CD8-positive, alpha-beta memory T cell (primary cell): ENCODE measurements at places on chromosomes 7 and 10.

GRCh38 chr7:37071124-37071523, 346.8 kb upstream of the AOAH start:
- DNase-seq = no peak

DNA sequence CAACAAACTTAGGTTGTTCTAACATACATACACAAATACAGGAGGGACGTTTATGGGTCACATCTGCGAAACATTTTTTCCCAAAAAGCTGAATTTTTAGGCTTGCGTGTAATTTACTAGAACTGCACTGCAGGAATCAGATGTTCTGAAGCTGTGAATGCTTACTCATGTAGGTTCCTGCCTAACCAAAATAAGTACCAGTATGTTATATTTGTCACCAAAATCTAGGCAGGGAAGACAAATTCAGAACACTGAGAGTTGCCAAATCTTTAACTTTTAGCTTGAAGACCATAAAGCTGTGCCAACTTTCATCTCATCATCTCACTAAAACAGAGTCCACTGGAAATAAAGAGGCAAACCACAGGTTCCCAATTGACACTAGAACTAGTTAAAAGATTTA, 5.7 kb downstream of the UBE2H start:
- DNase-seq = no peak

DNA sequence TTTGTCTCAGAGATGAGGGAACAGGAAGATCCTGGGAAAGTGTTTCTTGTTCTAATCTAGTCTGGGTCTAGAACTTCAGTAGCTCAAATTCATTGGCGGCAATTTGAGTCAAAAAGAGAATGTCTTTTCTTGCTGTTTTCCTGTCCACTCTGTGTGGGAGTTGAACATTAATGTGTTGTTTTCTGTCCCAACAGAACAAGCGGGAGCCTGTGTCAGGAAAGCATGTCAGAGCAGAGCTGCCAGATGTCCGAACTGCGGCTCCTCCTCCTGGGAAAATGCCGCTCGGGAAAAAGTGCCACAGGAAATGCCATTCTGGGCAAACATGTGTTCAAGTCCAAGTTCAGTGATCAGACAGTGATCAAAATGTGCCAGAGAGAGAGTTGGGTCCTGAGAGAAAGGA, 16.0 kb downstream of the GIMAP8 start:
- DNase-seq = no peak

GRCh38 chr10:42939237-42939636, 137.6 kb upstream of the RET start:
- DNase-seq = no peak

- DNase-seq = no peak
These were observed 106.4 kb upstream of the DNAJB12 start for GRCh38 chr10:72461085-72461484.

DNA sequence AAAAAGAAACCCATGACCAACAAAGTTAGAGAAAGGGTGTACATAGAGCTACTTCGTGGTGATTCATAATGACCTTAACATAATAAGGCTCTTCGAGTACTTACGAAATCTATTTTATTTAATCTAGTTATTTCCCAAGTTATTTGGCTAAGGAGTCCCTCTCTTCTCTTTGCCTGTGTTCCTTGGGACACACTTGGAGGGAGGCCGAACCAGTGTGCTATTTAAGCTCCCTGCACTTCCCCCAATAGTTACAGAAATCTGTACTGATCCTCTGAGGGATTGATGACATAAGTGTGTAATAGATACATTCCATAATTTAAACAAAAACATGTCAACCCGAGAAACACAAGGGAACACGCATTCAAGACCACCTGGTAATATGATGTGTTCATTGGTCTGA, 351.1 kb downstream of the GATA3 start:
- DNase-seq = no peak

DNA sequence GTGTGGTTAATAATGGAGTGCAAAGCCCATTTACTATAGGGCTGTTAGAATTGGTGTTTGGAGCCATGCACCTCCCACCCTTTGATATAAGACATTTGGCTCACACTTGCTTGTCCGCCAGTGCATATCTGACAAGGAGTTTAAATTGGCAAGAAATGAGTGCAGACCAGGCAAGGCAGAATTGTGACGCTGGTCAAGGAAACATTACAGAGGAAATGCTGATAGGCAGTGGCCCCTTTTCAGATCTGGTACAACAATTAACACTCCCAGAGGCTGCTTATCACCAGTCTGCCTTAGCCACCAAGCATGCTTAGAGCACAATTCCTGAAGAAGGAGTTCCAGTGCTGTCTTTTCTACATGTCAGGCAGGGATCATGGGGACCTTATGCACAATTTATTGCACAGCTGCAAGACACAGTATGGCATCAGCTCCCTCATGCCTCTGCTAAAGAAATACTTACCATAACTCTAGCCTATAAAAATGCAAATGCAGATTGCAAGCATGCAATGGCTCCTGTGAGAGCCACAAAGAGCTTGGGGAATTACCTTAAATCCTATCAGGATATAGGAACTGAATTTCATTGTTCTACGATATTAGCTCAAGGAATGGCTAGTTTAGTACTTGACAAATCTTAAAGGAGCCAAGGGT, 35.2 kb downstream of the OR13A1 start:
- no peak for DNase-seq

- DNase-seq = no peak
These were observed 28.7 kb upstream of the PDCD4 start for GRCh38 chr10:110843031-110843430.

GRCh38 chr7:131012477-131013031, 278.5 kb upstream of the KLF14 start:
- no peak for DNase-seq

GRCh38 chr10:115850666-115851065, 422.3 kb downstream of the GFRA1 start:
- DNase-seq = no peak

GRCh38 chr7:127256041-127256725, 3.4 kb upstream of the GRM8 start:
- no peak for DNase-seq

GRCh38 chr10:95384011-95384704, 93.4 kb upstream of the PDLIM1 start:
- no peak for DNase-seq

DNA sequence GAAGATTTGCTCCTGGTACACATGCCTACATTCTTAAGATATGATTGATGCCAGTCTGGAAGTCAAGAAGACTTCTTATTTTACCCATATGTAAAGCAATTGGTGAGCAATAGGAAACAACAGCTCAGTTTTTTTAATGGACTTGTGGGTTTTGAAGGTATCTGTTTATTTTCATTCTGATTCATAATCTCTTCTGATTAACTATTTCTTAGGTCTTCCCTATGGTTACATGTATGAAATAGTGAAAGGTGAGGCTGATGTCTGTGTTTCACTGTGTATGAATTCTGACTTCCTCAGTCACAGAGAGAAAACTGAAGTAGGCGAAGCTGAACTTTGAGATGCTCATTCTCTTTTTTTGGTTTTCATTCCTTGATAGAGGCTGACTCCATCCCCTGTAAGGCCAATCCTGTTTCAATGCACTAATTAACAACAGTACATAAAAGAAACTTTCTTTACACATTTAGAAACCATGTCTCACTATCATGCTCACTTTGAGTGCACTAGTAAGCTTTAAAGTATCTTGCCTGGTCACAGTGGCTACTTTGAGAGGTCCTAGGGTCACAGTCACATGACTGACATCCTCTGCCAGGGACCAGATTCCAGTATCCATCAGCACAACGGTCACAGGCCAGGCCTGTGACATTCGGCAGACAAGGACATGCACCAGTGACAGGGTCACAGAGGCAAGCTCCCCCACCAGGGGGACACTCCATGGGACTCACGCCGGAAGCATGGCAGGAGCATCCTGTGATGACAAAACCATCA, 59.5 kb upstream of the LAMB1 start:
- DNase-seq = no peak

DNA sequence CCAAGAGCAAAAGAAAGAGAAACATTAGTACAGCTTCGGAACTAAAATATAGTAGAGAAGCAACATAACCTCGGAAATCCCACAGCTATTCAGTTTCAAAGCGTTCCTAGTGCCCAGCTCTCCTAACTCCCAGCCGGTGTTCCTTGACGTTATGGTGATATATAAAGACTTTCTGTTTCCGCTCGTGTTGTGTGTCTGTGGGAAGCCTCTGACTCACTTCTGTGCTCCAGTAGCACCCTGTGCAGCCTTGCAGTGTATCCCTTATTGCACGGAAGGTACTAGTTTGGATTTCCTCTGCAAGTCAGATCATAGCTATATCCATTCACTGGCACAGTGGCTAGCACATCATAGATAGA, 535 bp downstream of the ASAH2B start:
- DNase-seq = no peak

- peak; percentile 32 for DNase-seq
These were observed 1277.1 kb downstream of the GATA3 start for GRCh38 chr10:9331583-9332008.

DNA sequence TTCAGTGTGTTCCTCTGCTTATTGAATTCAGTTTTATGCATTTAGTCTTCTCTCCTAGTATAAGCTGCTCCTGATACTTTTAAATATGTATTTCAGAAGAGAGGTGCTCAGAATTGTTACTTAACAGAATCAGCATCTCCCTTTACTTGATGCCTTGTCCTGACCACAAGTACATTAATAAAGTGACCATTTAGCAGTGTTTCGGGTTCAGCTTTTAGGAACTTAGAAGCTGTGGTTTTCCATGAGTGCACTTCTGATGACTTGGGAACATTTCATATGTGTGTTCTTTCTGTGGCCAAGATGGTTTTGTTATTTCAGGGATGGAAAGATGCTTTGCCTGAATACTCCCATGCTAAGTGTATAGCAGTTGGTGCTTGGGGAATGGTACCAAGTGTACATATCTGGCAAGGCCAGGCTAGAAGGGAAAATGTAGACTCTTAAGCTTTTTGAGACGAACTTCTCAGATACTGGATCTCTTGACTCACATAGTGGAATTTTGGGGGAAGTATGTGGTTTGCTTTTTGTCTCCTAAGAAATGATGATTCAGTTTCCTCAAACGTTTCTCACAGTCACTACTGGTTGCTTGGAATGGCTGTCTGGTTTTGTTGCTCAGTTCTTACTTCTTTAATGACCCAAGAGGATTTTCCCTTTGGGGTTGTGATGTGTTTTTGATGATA, 17.2 kb downstream of the SGPL1 start:
- DNase-seq = no peak

- no peak for DNase-seq
These were observed 556.9 kb downstream of the DNAJB9 start for GRCh38 chr7:109126404-109127050.

GRCh38 chr7:149724661-149725425, 48.5 kb downstream of the ZNF467 start:
- no peak for DNase-seq

DNA sequence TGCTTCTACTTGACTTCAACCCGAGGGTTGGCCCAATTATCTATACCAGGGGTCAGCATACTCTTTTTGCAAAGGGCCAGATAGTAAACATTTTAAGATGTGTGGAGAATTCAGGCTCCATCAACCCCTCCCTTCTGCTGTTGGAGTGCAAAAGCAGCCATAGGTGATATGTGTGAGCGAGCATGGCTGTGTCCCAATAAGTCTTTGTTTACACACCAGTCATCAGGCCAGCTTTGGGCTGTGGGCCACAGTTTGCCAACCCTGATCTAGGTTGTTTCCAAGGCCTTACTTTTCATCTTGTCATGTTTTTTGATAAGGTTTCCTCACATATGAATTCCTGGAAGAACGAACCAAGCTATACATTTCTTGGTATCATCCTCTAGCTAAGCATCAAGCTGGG, 136.9 kb upstream of the VIPR2 start:
- no peak for DNase-seq

DNA sequence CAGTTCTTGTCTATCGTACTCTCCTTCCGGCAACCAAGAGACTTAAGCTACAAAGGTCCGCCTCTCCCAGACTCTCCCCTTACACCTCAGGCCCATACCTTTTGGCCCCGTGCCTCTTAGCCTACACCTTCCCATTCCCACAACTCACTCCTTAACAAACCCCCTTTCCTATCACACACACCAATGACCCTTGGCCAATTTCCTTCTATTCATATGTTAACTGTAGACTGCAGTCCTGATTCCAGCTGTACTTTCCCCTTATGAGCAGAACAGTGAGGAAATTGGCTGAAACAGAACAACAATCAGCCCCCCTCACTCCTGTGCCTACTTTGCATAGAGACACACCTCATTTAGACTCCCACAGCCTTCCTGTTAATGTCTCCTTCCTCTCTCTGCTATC, 1.4 kb upstream of the TMEM139 start:
- DNase-seq = no peak

GRCh38 chr10:28248092-28248491, 54.8 kb downstream of the MPP7 start:
- no peak for DNase-seq

DNA sequence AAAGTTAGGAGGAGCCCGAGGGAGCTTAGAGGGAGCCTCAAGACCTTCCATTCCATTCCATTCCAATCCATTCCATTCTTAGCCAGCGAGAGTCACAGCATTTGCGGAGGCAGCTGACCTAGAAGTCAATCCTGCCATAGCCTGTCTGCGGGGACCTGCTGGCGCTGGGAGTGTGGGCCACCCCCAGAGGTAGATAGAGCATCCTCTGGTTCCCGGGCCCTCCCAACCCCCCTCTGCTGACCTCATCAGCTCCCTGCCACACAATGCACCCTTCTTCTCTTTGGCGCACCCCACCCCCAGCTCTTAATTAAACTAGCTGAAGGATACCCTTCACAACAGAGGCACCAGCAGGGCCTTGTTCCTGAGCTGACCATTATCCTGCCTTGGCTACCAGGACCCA, 152.5 kb upstream of the ZMIZ1 start:
- no peak for DNase-seq

GRCh38 chr7:11228515-11228914, 254.8 kb downstream of the PHF14 start:
- no peak for DNase-seq

DNA sequence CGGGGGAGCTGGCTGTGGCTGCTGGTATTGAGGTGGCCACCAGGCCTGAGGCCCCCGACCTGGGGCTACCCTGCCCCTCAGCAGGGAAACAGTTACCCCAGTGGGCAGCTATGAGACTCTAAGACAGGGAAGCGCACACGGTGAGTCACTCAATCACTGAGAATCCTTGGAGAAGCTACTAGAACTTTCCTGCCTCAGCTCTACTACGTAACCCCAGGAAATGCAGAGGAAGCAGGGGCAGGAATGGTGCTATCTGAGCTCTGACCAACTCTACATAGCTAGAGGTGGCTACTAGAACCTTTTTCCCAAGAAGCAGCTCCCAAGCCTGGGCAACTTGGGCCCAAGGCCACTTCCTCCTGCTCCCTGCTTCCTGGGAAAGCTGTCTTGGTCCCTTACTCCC, 11.8 kb downstream of the DNAJB12 start:
- DNase-seq = no peak
